ENCODE measurements at places on chromosomes 6 and 20. TPM values are rescaled to one million over a fixed set of nuclear protein-coding genes. Genes with fewer than 3 reads are reported as not detected.

The WFDC5 gene
- not detected for total RNA-seq

DNA sequence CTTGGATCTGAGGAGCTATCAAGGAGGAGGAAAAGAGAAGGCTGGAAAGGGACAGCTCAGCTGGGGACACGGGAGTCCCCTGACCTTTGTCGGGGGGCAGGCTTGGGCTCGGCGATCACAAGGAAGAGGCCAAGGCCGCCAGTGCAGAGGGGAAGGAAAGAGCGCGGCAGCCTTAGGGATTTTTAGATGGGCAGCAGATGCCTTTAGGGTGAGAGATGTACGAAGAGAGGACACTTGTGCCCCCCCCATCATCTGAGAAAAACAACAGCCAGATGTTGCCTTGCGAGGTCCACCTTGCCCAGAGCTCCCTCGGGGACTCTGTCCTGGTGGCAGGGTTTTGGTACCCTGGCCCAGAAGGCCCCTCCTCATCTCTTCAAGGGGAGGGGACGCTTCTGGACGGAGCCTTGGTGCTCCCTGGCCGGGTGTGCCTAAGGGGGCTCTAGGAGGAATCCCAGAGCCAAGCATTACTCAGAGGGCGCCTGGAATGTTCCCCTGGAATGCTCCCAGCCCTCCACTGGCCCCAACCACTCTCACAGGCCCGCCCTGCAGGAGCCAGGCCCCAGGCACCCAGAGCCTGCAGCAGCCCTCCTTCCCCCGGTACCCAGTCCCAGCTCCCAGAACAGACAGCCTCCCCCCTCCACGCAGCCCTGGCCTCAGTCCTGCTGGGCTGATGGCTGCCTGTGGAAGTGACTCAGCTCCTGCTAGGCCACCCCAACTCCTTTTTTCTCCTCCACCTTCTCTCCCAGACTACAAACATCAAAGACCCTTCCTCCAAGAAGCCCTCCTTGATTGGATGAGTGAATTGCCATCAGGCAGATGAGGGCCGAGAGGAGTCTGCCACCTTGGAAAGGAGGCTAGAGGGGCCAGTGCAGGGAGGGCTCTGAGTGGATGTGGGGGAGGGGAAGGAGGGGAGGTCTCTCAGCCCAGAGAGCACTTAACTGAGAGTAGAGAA is 1.8 kb downstream of the ADAM33 start:
- DNase-seq, result no peak

DNA sequence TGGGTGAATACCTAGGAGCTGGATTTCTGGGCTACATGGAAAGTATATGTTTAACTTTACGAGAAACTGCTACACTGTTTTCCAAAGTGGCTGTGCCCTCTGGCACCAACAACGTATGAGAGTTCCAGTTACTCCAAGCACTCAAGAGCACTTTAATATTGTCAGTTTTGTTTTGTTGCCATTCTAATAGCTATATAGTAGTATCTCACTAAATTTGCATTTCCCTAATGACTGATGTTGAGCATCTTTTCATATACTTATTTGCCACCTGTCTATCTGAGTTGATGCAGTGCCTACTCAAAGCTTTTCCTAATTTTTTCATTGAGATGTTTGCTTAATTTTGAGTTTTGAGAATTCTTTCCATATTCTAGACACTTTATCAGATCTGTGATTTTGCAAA is 76.7 kb downstream of the IYD start:
- no peak for DNase-seq

DNA sequence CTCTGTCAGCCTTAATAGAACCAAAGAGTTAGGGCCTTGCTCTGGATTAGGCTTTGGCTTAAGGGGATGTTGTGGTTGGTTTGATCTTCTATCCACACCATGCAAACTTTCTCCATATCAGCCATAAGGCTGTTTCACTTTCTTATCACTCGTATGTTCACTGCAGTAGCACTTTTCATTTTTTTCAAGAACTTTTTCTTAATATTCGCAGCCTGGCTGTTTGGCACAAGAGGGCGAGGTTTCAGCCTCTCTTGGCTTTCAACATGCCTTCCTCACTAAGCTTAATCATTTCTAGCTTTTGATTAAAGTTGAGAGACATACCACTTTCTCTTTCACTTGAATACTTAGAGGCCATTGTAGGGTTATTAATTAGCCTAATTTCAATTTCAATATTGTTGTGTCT is 193.1 kb downstream of the NRN1 start:
- no peak for DNase-seq

DNA sequence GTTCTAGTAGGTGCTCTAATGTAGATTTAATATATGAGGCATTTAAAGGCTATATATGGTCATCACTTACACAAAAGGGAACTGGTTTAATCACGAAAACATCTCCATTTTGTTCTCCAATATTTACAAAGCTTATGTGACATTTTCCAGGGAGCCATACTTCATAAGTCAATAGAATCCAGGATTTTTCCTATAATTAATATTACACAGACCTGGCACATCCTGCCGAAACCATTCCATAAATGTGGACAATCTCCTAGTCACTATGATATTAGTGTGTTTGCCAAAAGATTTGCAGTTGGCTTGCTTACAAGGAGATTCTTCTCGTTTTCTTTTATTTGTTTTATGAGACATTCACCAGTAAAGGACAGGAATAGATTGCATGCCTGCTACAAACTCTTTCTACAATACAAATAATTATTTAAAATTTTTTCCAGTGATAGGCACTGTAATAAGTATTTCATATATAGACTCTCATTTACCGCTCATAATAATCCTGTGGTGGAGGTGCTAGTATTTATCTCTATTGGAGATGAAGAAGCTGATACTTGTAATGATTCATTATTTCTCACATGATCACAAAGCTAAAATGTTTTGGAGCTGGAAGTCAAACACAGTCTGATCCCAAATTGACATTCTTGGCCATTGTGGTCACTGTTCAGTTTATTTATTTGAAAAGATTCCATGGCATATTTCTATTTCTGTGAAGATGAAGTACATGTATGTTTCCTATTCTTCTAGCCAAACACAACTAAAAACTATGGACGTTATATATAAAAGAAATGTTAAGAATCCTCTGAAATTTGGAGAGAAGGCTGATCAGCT is 597.0 kb downstream of the HTR1B start:
- no peak for DNase-seq

GRCh38 chr20:32034581-32035425 is 17.2 kb upstream of the HCK start:
- no peak for DNase-seq
